ENCODE measurements at places on chromosomes 7 and 10. TPM values are rescaled to one million over a fixed set of nuclear protein-coding genes. Genes with fewer than 3 reads are reported as not detected.

The CALML3 gene
- not detected for total RNA-seq

GRCh38 chr10:34713875-34714274, 101.2 kb downstream of the PARD3 start:
- H3K27ac ChIP-seq: no peak overlapping the region
- no peaks in the 10 kb centered on the region for H3K36me3 ChIP-seq
- no peak overlapping the region for H3K4me3 ChIP-seq
- peaks cover 20% of the 10 kb centered on the region for H3K4me1 ChIP-seq
- H3K27me3 ChIP-seq: no peaks in the 10 kb centered on the region

DNA sequence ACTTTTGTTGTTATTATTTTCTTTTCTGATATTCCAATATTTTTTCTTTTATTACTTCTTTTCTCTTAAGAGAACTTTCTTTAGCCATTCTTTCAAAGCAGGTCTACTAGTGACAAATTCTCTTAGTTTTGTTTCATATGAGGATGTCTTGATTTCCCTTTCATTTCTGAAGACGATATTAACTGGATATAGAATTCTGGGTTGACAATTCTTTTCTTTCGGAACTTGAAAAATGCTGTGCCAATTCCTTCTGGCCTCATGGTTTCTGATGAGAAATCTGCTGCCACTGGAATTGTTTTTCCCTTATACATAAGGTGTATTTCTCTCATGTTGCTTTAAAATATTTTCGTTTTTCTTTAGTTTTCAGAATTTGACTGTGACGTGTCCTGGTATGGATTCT, 97.0 kb upstream of the KIF5B start:
- no peak for DNase-seq
- no peak overlapping the region for H3K27ac ChIP-seq
- H3K27me3 ChIP-seq: no peaks in the 10 kb centered on the region
- H3K4me3 ChIP-seq: no peak overlapping the region
- no peaks in the 10 kb centered on the region for H3K4me1 ChIP-seq
- no peaks in the 10 kb centered on the region for H3K36me3 ChIP-seq

The WNT8B gene
- total RNA-seq: not detected

DNA sequence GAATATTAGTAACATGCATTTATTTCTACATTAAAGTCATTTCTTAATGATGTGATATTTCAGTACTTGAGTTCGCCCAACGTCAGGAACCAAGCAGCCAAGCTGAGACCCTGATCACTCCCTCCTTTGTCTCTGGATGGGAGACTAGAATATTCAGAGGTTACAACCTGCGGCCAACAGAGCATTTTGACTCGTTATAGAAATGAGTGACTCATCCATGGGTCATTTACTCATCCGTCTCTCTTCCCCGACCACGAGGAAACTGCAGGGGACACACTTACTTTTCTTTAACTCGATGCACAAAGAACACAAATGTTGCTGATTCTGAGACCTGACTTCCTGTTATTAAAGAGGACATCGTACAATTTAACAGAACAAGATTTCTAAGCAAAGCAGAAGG, 343.3 kb downstream of the FRMD4A start:
- peak overlapping the region; percentile 15 for H3K27ac ChIP-seq
- DNase-seq: no peak
- H3K27me3 ChIP-seq: no peaks in the 10 kb centered on the region
- H3K4me1 ChIP-seq: peaks cover 14% of the 10 kb centered on the region

DNA sequence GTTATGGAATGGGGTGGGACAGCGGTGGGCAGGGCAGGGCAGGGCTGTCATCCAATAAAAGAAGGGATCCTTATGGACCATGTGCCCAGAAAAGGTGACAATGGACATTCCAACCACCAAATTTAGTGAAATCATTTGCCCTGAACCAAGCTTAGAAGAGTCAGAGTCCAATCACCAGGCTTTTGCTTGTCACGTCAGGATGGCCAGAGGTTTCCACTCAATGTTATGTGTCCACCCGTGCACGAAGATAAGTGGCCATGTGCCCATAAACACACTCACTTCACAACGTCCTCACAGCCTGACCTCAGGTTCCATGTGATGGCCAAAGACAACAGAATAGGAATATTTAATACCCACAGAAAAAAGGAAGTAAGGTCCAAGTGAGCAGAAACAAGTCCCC, 36.6 kb upstream of the PLPP4 start:
- no peak overlapping the region for H3K4me3 ChIP-seq
- H3K27me3 ChIP-seq: no peaks in the 10 kb centered on the region
- no peak for DNase-seq
- no peak overlapping the region for H3K27ac ChIP-seq
- no peaks in the 10 kb centered on the region for H3K36me3 ChIP-seq
- H3K4me1 ChIP-seq: no peaks in the 10 kb centered on the region

The SRPK2 gene
- 42.9 TPM for total RNA-seq

The MMD2 gene
- not detected for total RNA-seq

DNA sequence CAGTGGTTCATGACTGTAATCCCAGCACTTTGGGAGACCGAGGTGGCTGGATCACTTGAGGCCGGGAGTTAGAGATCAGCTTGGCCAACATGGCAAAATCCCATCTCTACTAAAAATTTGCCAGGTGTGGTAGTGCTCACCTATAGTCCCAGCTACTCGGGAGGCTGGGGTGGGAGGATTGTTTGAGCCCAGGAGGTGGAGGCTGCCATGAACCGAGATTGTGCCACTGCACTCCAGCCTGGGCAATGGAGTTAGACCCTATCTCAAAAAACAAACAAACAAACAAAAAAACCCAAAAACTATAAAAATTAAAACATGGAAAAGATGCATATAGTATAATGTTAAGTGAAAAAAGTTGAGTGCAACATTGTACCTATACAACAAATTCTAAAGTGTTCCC, 81.4 kb downstream of the AKR1D1 start:
- DNase-seq: no peak
- no peaks in the 10 kb centered on the region for H3K27me3 ChIP-seq
- H3K36me3 ChIP-seq: no peaks in the 10 kb centered on the region

DNA sequence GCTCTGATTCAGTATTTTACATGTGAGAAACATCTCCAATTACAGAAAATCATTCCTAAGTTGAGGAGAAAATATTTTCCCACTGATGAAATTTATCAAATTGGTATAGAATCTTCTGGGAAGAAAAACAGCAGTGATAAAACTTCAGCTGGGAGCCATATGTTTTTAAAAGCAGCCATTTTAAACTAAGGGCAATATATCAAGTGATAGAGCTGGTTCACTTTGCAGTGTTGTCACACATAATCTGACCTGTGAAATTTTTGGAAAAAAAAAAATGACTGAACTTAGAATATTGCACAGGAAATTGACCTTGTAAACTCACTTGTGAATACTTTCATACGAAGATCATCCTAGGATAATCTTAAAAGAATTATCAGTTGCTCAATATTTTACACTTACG, 10.5 kb upstream of the EZH2 start:
- peaks cover 53% of the 10 kb centered on the region for H3K27me3 ChIP-seq
- H3K36me3 ChIP-seq: no peaks in the 10 kb centered on the region
- DNase-seq: no peak

The SH2B2 gene
- total RNA-seq: 8.2 TPM

- H3K27ac ChIP-seq: no peak overlapping the region
- H3K4me1 ChIP-seq: no peaks in the 10 kb centered on the region
- H3K4me3 ChIP-seq: no peak overlapping the region
- H3K36me3 ChIP-seq: no peaks in the 10 kb centered on the region
- H3K27me3 ChIP-seq: no peaks in the 10 kb centered on the region
- DNase-seq: no peak
These were observed 36.6 kb upstream of the YAE1 start for GRCh38 chr7:39529582-39529981.

DNA sequence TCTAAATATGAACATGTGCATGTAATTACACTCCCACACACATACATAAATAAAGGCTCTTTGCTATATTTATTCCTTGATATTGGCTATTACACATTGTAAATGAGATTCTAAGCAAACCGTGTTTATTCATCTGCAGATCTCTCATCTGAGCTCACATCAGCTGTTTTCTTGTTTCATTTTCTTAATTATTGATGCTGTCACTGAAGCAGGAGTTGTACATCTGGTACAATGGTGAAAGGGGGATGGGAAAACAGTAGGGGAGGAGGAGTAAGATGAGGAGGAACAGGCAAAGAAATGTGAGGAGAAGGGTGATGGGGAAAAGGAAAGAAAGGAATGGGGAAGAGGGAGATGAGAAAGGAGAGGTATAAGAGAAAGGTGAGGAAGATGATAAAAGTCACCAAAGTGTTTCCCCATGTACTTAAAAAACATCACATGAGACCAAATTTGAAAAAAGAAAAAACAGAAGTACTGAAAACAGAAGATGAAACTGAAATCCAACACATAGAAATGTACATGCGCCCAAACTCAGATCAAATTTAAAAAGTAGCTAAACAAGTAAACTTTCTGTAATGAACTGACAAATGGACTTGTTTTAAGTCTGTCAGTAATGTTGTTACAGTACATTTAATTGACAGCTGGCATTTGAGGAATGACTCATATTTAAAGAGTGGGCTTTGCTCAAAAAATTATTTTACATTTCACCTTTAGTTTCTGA, 472.2 kb downstream of the ARL4A start:
- H3K36me3 ChIP-seq: no peaks in the 10 kb centered on the region
- no peaks in the 10 kb centered on the region for H3K27me3 ChIP-seq
- DNase-seq: no peak

All from left lung (tissue), 14 donors.